ENCODE measurements at places on chromosomes 7 and 10.

GRCh38 chr10:57627642-57628178 is 640.0 kb downstream of the IPMK start:
- peak; percentile 72 for DNase-seq

GRCh38 chr10:89540420-89540949 is 5.1 kb upstream of the SLC16A12 start:
- no peak for DNase-seq

GRCh38 chr10:109474261-109474660 is 449.1 kb downstream of the XPNPEP1 start:
- no peak for DNase-seq

DNA sequence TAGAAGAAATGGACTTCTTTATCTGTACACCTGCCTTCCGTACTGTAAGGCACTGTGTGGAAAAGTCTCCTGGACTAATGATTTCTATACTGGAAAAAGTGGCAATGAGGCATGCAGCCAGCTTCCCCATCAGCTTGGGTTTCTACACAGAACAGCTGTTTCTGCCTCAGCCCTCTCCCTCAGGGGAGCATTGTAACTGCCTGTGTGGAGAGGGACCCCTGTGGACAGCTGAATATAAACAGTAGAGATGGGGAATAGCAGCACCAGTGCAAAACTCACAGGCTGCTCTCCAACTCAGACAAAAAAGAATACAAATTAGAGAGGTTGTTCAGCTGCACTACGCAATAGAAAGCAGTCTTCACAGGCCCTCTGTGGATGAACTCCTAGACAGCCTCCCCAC is 451.3 kb upstream of the MBL2 start:
- peak; percentile 1 for DNase-seq

GRCh38 chr7:100017875-100018274 is 2.5 kb downstream of the ZKSCAN1 start:
- DNase-seq: no peak

- DNase-seq: peak; percentile 91
Observed at GRCh38 chr10:28459453-28460144, 73.3 kb upstream of the WAC start.

GRCh38 chr10:130711072-130711471 is 574.9 kb downstream of the GLRX3 start:
- no peak for DNase-seq

DNA sequence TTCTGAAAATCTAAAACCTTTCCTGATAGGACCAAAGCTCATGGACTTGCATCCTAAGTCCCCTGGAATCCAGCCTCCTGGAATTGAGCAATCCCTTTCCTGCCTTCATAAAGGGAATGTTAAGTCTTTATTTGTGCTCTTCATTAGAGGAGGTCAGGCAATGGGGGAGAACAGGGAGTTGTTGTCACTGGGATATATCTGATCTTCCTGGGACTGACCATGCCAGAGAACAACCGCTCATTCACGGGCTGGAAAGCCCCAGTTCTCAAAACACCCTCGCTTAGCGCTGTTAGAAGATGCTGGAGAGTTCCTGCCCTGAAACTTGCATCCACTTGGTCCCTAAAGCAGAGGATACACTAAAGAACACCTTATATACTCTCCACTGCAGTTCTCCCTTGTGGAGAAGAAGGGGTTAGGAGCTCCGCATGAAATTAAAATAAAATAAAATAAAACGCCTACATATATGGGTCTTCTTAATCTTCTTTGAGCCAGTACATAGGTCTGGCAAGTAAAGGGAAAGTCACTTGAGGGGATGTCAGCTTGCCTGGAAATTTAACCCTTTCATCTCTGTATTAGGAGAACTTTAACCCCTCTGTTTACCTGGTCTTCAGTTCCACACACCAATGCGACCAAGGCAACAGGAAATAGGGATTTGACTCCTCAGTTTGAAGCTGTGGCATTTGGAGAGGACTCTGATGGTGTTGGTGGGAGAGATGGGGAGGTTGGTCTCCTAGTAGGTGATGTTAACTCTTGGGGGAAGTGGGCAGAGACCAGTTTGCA is 1.2 kb downstream of the SORCS1 start:
- DNase-seq: no peak

DNA sequence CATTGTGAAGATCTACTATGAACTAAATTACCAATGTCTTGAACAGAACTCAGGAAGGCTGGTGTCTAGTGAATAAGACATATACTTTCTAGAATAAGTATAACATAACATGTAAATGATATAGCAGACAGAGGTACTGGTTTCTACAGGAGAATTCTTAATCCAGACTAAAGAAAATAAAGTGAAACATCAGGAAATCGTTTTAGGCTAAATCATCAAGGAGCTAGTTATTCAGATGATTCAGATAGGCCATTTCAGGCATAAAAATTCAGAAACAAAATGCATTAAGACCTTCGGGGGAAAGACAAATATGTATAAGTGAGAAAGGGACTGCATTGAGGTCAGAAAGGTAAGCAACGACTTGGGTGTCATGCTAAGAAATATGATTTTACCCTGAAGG is 170.6 kb downstream of the LRRN3 start:
- no peak for DNase-seq

- DNase-seq: no peak
Observed at GRCh38 chr7:50584793-50585408, 19.7 kb upstream of the DDC start.

DNA sequence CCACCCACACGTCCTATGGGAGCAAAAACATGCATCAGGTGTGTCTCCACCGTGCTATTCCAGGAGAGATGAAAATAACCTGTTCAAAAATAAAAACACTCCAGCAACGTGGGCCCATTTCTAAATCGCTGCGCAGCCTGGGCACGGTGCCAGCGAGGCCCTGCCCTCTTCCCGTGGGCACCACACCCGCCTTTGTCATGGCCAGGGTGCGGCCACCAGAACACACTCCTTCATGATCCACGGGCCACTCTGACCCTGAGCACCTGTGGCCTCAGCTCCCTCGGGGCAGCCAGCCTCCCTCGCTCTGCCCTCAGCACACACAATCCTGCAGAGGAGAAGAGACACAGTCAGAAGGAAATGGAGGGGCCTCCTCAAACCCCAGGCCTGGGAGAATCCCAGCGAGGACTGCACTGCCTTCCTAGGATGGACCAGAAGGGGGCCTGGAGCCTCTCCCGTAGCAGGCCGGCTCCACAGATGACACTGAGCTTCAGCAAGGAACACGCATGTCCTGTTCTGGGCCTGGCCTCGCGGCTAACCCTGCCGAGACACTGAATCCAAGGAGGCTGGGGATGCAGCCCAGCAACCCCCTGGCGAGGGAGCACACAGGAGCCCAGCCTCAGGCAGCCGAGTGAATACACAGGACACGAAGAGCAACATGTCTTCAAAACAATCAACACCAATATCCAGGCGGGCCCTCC is 169.0 kb downstream of the MAD1L1 start:
- DNase-seq: no peak

DNA sequence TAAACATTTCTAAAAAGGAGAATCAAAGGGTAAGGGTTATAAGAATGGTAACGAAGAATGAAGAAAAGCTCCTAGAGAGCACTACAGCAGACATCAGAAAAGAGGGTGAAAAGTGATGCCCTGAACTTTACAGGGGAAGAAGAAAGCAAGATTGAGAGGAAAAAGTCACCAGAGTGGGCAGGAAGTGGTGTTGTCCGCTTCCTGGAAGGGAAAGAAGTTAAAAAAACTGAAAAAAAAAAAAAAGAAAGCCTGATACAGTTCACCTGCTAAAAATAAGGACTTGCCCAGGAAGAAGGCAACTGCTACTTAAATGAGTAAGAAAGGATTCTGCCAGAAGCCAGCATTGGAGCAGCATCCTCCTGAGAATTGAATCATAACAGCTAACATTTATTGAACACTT is 330.1 kb upstream of the PHF14 start:
- no peak for DNase-seq

DNA sequence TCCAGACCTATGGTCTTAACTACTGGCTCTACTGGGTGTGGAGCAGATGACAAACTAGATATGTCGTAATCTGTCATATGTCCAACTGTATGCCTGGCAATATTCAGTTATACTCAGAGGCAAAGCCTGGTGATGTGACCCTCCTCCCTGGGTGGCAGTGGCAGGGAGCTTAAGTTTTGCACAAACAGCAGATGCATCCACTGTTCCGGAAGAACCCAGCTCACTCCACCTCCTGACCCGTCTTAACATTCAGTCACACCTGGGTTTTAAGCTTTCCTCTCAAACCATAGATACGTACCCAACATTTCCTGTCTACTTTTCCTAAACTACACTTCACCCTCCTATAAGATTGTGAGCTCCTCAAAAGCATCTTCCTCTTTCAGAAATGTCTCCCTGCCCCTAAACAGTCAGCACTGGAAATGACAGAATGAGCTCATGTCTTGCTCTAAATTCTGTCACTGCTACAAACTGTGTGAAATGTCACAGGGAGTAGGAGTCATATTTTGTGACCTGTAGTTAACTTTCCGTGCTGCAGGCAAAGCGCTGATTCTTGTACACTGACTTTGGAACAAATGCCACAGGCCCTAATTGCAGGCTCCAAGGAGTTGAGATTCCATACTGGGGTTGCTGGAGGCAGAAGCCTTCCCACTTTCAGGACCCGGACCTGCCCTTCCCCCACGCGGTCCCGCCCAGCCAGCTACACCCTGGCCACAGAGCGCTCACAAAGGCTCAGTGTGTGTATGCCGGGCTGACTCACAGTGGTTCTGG is 23.9 kb downstream of the SCD start:
- peak; percentile 46 for DNase-seq

DNA sequence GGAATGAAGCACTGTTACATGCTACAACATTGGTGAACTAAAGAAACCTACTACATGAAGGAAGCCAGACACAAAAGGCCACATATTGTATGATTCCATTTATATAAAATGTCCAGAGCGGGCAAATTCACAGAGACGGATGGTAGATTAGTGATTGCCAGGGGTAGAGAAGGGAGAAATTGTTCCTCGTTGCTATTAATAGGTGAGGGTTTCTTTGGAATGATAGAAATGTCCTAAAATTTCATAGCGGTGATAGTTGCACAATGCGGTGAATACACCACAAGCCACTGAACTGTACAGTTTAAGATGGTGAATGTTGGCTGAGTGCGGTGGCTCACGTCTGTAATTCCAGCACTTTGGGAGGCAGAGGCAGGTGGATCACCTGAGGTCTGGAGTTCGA is 29.0 kb downstream of the DENND2A start:
- DNase-seq: no peak

GRCh38 chr7:157383868-157384267 is 47.1 kb downstream of the DNAJB6 start:
- no peak for DNase-seq

DNA sequence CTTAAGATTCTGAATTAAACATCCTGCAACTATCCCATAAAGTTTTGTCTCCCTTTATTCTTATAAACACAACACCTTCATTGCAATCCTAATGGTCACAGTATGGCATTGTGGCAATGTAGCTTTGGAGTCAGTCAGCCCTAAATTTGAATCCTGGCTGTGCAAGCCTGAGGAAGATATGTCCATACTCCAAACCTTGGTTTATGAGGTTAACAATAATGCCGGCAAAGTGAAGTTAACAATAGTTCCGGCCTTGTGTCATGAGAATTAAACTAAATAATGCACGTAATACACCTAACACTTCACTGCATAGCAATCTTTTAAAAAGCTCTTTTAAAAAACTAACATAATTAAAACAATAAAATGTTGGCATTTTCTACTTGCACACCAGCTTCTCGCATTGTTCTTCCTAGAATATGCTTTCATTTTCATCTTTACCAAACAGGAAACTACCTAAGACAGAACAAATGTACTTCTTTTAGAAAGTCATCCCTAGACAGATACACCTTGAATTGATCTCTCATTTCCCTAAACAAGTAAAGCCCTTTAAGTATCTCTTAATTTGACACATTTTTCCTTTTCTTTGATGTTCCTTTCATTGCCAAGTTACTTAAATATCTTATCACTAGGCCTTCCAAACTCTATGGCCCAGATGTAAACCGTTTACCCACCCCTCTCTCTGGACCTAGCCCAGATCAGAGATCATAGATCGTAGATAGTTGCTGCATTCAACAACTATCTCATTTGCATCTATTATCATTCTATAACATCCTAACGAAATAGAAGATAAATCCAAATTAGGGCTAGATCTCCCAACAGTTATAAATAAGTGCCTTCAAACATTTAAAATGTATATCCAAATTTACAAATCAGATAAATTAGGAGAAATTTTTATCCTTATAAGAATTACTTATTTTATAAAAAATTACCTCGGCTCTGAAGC is 66.7 kb downstream of the CREB3L2 start:
- DNase-seq: no peak

DNA sequence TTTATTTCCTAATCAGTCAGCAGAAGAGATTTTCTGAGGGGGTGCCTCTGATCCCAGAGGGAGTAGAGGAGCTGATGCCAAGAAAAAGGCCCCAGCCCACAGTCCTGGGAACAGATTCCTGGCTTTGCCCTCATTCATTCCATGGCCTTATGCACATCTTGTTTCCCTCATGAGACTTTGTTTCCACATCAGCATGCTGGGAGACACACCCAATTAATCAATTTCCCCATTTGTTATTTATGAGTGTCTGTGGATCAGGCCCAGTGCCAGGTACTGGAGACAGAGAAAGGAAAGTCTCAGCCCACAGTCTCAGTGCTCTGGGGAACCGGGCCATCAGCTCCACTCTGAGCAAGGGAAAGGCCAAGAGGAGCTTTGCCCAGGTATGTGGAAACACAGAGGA is 496.2 kb upstream of the ZMIZ1 start:
- DNase-seq: no peak

DNA sequence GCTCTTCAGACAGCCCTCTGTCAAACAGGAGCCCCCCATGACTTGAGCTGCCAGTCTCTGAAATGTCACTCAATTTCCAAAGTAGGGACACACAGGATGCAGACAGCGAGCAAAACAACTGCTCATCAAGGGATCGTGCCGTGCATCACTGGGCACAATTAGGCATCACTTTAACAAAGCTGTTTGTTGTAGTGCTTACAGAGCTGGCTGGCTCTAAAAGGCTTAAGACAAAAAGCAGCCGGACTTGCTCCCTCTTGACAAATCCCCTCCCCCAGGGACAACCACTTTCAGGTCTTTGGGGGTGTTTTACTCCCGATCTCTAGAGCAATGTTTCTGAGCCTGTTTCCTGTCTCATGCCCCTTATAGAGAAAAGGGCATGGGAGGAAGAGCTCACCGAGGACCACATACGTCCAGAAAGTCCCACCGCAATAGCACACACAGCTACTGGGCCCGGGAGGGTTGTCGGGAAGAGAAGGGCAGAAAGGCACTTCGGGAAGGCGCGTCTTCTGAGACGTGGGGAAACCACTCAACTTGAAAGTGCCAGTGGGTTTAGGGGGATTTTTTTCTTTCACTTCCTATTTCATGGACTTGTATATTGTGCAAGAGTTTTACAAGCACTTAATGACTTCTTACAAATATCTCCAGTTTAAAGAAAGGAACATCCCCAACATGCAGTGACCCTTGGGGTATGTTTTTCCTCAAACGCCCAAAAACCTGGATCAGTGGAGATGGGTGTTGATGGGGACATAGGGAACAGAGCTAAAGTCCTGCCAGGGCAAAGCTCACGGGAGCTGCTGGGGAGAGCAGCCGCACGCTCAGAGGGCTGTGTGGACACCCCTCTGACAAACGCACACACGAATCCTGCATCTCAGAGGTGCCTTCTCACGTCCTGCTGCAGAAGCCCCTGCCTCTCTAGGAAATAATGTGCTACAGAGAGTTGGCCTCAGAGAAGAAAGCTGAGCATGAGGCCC is 27.1 kb downstream of the LRRC20 start:
- no peak for DNase-seq

- no peak for DNase-seq
Observed at GRCh38 chr10:88038268-88038667, 174.8 kb downstream of the PTEN start.

Measured in NT2/D1 (cell line).